ENCODE measurements at places on chromosomes 6 and 20. TPM values are rescaled to one million over a fixed set of nuclear protein-coding genes. Genes with fewer than 3 reads are reported as not detected.

DNA sequence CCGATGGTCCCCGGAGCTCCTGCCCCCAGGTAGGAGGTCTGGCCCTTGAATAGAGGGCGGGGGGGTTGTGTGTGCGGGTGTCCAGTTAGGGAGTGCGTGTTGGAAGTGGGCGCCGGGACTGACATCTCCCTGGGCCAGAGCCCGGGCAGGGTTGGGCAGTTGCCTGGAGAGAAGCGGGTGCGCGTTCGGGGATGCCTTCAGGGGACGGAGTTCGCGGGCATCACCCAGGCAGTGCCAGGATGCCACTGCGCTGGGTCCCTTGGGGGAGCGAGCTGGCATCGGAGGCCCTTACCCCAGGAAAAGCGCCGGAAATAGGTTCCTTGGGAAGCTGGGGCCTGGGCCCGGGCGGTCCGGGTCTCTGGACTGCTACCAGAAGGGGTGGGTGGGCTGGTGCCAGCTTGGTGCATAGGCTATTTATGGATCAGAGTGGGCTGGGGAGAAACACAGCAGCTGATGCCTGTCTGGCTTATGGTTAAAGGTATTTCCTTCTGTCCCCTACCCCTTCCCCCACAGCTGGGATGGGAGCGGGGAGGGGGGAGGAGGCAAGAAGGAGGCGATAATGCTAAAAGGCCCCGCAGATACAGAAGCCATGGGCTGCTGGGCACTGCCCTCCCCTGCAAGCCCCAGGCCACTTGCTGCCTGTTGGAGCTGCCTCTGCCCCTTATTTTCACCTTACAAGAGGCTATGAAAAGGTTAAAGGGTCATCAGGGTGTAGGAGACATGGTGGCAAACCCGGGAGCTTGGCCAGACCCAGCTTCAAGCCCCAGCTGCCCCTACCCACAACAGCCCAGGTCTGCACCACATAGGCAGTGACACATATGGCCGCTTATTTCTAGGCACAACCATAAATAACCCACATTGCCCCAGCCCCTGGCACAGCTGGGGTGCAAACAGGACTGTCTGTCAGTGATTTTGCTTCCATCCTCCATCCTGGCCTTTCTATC lies 638 bp downstream of the PACSIN1 start:
- DNase-seq: no peak

GRCh38 chr6:95572098-95572497 lies 5.2 kb upstream of the MANEA start:
- DNase-seq: no peak

DNA sequence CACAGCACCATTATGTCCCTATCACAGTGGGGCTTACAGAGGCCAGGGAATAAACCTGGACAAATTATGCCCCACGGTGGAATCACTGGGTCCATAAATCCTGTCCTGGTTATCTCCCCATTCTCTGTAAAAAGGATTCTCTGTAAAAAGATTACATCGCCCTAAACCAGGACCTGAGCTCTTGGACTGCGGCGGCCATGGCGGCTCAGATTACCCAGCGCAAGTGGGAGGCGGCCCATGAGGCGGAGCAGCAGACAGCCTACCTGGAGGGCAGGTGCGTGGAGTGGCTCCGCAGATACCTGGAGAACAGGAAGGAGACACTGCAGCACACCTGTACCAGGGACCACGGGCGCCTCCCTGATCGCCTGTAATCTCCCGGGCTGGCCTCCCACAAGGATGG lies 8.4 kb upstream of the HLA-A start:
- no peak for DNase-seq

- DNase-seq: no peak
These were observed 40.3 kb upstream of the C20orf144 start for GRCh38 chr20:33621717-33622400.

DNA sequence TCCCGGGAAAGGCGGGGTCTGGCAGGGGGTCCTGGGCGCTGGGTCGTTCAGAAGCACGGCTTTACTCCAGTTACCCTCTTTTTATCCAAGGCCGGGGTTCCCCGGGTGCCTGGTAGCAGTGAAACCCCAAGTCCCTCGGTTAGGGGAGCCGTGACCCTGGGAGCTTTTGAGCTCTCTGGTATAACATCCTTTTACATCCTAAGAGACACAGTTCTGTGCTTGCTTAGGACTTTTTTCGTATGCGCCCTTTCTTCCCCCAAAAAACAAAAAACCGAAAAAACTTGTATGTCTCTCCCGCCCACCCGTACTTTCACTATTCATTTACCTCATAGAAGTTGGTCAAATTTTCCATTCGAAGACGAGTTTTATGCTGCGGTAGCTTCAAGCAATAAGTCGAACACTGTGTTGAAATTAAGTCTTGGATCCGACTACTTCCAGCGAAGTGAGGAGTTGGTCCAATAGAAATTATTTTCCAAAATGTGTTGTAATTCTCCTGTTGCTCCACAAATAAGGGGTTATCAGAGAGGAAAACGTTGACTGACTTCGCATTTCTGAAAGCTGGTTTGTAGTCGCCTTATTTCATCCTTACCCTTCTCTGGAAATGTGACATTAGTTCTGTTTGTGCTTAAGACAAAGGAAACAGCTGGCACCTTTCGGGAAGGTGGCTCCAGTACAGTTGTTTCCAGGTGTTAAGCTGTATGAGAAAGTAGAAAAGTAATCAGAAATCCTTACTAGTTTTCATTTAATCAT lies 816 bp upstream of the MAN1A1 start:
- DNase-seq: peak; percentile 37

DNA sequence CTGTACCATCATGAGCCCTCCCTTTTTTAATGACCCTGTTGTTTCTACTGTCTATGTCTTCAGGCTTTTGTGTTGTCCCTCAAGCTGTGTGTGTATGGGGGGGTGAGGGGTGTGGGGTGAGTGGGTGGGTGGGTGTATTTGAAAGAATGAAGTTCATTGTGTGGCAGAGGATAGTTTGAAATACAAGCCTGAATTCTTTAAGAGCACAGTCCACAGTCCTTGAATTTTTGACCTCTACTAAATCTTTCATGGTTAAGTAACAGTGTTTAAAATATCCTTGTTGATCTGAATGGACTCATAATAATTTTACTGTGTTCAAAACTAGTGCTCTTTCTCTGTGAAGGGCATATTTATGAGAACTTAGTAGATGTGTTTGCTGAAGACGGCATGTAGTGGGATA lies 10.0 kb downstream of the MRAP2 start:
- DNase-seq: no peak

- DNase-seq: no peak
These were observed 235.9 kb upstream of the SUPT3H start for GRCh38 chr6:45613656-45614055.

DNA sequence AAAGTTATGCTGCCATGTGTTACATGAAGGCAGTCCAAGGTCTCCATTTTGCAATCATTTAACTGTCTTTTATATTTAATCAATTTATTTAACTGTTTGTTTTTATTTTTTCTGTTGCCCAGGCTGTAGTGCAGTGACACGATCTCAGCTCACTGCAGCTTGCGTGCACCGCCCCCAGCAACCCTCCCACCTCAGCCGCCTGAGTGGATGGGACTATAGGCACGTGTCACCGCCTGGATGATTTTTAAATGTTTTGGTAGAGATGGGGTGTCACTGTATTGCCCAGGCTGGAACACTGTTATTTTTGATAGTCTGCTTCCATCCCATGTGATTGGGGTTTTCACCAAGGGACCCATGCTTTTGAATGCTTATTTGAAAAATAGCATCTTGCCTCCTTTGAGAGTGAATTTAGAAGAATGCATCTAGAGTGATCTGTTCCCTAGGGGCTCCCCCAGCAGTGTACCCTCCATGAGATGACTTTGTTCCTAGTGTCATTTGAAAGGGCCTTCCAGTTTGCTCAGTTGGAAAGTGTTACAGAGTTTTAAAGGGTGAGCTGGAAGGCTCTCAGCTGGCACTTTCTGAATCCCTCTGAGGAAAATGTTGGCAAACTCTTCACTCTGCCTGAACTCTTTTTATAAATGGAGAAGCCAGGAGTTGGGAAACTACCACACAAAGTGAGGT lies 143.4 kb downstream of the JARID2 start:
- DNase-seq: no peak

DNA sequence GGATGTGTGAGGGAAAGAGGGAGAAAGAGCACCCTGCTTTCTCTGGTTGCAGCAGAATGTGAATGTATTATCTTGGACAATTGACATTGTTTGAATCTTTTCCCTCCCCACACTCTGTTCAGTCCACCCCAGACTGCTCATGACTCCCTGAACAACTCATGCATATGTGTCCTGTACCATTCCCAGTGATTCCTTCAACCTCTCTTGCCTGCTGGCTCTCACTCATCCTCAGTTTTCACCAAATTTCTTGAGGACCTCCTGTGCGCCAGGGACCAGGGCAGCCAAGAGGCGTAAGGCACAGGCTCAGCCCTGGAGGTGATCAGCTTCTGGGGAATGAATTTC lies 5.4 kb downstream of the NOX3 start:
- no peak for DNase-seq

The AIF1 gene
- total RNA-seq: 33.1 TPM

The MACROD2 gene
- not detected for total RNA-seq

The DNAH8 gene
- total RNA-seq: 0.03 TPM

The SLC44A4 gene
- not detected for total RNA-seq

The SNHG17 gene
- 77.9 TPM for total RNA-seq

The HLA-DMB gene
- total RNA-seq: 30.6 TPM

The MLN gene
- not detected for total RNA-seq

All from T-cell (primary cell).